ENCODE measurements at places on chromosomes 1 and 21. TPM values are rescaled to one million over a fixed set of nuclear protein-coding genes. Genes with fewer than 3 reads are reported as not detected.

GRCh38 chr1:198696211-198696610, 57.4 kb downstream of the PTPRC start:
- no peak for DNase-seq

DNA sequence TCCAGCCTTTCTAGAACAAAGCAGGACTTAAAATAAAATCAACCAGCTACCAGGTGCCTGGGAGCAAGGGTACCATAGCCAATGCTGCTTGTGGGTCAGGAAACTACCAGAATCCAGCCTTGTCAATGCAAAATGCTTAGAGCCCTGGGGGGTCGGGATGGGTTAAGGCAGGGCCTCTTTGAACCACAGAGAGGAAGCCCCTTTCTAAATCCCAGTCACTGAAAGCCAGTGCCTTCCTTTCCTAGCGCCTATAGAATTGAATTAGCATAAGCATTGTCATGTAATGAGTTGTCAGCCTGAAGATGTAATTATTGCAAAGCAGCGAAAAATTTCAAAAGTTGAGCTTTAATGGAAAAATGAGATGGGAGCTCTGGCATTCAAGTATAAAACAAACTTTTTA, 176.6 kb upstream of the DAB1 start:
- no peak for DNase-seq

- peak; percentile 63 for DNase-seq
Measured at GRCh38 chr1:156766298-156767100, 836 bp upstream of the PRCC start.

- DNase-seq = no peak
Measured at GRCh38 chr1:94235189-94236012, 2.0 kb downstream of the ARHGAP29 start.

DNA sequence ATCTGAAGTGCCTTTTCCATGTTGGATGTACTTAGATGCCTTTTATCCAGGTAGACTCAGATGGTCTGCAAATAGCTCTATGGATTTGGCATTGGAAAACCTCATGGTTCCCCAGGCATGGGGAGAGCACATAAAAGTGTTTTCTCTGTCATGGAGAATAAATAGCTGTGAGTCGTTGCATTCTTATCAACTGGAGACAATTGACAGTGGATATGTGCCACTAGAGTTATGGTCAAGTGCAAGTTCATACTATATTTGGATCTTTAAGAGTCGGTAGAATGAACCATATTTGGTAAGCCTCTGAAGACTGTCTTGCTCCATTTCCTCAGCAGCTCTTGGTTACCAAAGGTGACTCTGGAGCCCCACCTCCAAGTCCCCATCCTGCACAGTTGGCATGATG, 83.7 kb downstream of the ROR1 start:
- no peak for DNase-seq

- no peak for DNase-seq
Measured at GRCh38 chr1:110208916-110209645, 1.0 kb upstream of the KCNC4 start.

DNA sequence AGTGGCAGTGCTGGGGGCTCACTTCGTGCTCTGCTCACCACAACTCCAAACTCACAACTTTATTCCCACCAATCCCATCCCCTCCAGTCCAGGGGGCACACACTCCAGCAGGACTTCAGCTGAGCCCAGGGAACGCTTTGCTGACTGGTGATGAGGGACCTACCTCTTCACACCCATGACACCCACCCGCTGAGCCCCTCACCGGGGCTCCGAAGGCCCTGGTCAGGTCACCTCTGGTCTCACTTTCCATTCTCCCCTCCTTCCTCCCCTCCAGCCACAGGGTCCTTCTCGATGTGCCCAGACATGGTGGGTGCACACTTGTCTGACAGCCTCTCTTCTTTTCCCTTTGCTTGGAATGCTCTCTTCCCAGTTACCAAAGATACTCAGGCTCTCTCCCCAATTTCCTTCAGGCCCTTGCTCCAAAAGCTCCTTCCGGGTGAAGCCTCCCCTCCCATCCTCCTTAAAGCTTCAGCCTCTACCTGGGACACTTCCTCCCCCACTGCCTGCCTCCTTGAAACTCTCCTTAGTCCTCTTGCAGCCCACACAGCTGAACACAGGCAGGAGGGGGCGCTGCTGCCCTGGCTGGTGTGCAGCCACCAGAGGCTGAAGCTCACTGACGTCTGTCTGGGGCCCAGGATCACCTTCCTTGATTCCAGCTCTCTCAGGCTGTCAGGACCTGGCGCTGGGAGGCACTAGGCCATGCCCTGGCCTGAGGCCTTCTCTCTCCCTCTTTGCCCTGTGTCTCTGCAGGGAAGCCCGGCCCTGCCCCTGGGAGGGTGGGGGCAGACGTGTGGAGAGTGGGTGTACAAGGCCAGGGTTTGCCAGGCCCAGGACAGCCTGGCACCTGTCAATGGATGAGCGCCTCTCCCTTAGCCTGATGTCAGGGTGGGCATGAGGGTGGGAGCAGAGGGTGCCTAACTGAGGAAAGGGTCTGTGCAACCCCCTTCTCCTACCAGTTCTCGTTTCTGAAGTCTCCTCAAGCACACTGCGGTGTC, 1.6 kb downstream of the KCNE1 start:
- DNase-seq = peak; percentile 70

GRCh38 chr21:17550671-17551308, 37.9 kb downstream of the CXADR start:
- no peak for DNase-seq

GRCh38 chr1:68478662-68479061, 18.2 kb downstream of the DEPDC1 start:
- DNase-seq = no peak

DNA sequence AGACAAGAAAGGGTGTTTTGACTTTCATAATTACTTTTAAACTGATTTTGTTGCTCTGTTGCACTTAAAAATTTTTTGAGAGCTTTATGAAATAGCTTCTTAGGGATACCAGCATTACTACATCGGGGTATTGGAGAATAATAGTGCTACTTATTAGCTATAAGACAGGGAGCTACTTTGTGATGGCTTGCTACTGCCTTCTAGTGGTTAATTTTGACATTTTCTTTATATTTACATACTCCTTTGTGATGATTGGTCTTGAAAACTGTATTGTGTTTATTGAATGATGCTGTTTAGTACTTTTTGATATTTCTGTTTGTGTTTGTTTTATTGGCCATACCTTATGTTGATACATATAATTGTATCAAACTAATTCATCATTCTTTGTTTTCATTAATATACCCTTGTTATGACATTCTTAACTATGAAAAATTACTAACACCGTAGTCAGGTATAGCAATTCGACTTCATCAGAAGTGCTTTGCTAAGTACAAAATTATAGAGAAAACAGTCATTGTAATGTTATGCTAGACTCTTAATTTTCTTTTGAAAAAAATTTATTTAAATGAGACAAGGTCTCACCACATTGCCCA, 85.5 kb downstream of the CLIC4 start:
- peak; percentile 80 for DNase-seq

- DNase-seq = no peak
Measured at GRCh38 chr1:199515261-199515660, 512.2 kb upstream of the NR5A2 start.

DNA sequence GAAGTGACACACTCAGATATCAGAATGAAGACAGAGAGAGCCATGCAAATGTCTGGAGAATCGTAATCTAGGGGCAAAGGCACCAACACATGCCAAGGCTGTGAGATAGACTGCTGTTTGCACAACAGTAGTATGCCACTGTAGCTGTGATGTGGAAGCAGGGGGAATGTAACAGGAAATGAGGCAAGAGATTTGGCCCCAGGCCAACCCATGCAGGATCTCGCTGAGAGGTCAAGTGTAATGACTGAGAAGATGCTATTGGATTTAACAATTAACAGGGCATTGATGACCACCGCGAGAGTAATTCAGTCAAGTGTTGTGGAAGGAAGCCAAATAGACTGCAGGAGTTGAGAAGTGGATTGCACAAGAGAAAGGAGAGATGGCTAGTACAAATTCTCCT, 107.3 kb upstream of the ST6GALNAC5 start:
- peak; percentile 22 for DNase-seq

- DNase-seq = no peak
Measured at GRCh38 chr1:158516966-158517365, 37.2 kb downstream of the OR6Y1 start.

- DNase-seq = no peak
Measured at GRCh38 chr1:189941922-189942321, 535.7 kb downstream of the BRINP3 start.

GRCh38 chr1:68384872-68385411, 64.8 kb downstream of the RPE65 start:
- DNase-seq = peak; percentile 4

GRCh38 chr21:21973806-21974205, 975.6 kb downstream of the NCAM2 start:
- DNase-seq = no peak

DNA sequence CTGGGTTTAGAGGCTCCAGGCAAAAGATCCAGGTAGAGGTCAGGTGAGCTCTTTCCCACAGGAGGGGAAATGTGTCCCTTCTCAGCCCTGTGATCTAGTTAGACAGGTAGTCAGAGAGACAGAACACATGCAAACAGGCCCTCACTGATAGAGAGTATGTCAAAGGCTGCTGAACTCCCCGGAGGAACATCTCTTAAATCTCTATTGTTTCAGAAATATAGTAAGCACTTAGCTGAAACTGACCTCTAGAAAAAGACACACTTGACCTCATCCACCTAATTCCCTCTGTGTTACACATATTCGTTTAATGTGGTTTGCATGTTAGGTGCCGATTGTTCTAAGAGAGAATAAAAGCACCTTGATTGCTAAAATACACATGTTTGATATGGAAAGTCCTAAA, 23.3 kb downstream of the SUSD4 start:
- no peak for DNase-seq

GRCh38 chr1:38872401-38873026, 634 bp downstream of the MYCBP start:
- peak; percentile 12 for DNase-seq

- no peak for DNase-seq
Measured at GRCh38 chr1:198132060-198132781, 24.6 kb upstream of the NEK7 start.

GRCh38 chr1:93029317-93029716, 49.8 kb upstream of the MTF2 start:
- no peak for DNase-seq

GRCh38 chr1:229619614-229620013, 6.3 kb downstream of the TAF5L start:
- no peak for DNase-seq

- no peak for DNase-seq
Measured at GRCh38 chr1:40651138-40651857, 14.2 kb downstream of the RIMS3 start.

DNA sequence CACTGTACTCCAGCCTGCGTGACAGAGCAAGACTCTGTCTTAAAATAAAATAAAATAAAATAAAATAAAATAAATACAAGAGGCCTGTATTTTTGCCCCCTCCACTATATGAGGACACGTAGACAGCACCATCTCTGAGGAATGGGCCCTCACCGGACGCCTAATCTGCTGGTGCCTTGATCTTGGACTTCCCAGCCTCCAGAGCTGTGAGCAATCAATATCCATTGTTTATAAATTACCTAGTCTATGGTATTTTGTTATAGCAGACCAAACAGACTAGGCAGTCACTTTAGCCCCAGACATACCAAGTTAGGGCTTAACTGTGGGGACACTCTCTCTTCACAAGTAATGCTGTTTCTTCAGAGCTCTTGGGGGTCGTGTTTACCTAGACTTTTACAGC, 6.4 kb downstream of the ELAPOR1 start:
- no peak for DNase-seq

Gene CKS1B
- total RNA-seq = 196 TPM

Gene TDRD5
- total RNA-seq = not detected

Gene RSPH1
- 2.7 TPM for total RNA-seq

Gene RIPK4
- total RNA-seq = 60.9 TPM

Gene FALEC
- total RNA-seq = not detected

Gene NPHP4
- total RNA-seq = 15.8 TPM

Gene HHIPL2
- 1.8 TPM for total RNA-seq

Gene SAMD11
- total RNA-seq = 0.10 TPM

Gene A3GALT2
- 0.10 TPM for total RNA-seq

Gene PALMD
- total RNA-seq = 0.16 TPM

Gene RPE65
- total RNA-seq = not detected

Gene EFNA3
- total RNA-seq = 2.4 TPM

Gene OR2L13
- total RNA-seq = not detected

Gene RPAP2
- total RNA-seq = 1.3 TPM
